ENCODE measurements at places on chromosomes 2 and 18. TPM values are rescaled to one million over a fixed set of nuclear protein-coding genes. Genes with fewer than 3 reads are reported as not detected.

- DNase-seq = peak; percentile 23
Observed at GRCh38 chr2:45879406-45879805, 227.9 kb downstream of the PRKCE start.

- no peak for DNase-seq
Observed at GRCh38 chr18:63784787-63785452, 9.7 kb downstream of the SERPINB7 start.

GRCh38 chr2:219124381-219125110, 36.1 kb downstream of the NHEJ1 start:
- no peak for DNase-seq

GRCh38 chr2:26347286-26347865, 787 bp upstream of the ADGRF3 start:
- DNase-seq = no peak

- DNase-seq = no peak
Observed at GRCh38 chr18:49072524-49072934, 121.8 kb upstream of the SMAD7 start.

GRCh38 chr2:155633060-155633839, 699.3 kb downstream of the NR4A2 start:
- no peak for DNase-seq

DNA sequence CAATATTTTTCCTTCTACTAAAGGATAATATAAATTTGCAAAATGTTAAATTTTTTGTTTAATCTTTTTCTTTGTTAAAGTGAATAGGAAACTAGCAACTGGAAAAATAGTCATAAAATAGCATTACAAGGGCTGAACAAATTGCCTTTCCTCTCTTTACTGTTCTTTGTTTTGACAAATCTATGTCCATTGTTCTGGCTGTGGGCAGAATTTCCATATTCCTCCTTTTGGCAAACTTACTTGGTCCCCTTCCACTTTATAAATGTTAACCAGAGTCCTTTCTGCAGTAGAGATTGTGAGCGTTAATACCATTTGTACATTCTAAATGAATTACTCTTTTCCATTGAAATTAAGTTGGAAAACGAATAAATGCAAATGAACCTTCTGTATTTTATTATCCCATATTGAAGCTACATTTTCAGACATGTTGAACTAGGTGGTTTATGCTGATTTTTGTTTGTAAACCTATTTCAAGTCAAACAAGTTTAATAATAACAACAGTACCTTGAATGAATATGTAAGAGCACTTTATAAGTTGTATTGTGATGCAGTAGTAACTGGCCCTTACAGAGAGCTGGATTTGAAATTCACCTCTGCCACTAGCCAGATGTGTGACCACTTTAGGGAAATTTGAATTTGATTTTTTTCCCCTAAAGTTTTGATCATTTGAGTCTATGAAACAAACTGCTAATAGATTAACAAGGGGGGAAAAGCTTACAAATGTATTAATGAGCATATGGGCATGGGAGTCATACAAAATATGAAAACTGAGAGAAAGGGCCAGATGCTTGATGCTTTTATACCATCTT, 3.3 kb downstream of the RNF125 start:
- no peak for DNase-seq

GRCh38 chr18:371609-371982, 103.7 kb upstream of the THOC1 start:
- no peak for DNase-seq

Gene OR6B2
- not detected for total RNA-seq

DNA sequence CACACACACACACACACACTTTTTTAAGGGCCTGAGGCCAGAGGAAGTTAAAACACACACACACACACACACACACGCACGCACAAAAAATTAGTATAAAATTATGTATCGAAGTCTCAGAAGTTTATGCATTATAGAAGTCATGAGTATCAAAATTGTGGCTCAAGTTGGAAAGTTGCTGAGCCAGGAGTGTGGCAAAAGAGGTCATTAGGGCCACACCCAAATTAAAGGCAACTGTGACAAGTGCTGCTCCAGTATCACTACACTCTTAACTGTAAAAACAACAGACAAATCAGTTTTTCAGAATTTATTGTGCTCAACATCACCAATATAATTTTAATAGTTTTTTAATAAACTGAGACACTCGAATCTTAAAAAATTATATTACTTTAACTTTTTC, 36.9 kb downstream of the YWHAQ start:
- DNase-seq = no peak

Measured in glutamatergic neuron (in vitro differentiated cells).